Stimulated activated CD4-positive, alpha-beta T cell treated with anti-CD3 and anti-CD28 coated beads, Interleukin-15, amount 100 ng/mL, for 48 hours (primary cell): ENCODE measurements at places on chromosomes 6 and 20.

DNA sequence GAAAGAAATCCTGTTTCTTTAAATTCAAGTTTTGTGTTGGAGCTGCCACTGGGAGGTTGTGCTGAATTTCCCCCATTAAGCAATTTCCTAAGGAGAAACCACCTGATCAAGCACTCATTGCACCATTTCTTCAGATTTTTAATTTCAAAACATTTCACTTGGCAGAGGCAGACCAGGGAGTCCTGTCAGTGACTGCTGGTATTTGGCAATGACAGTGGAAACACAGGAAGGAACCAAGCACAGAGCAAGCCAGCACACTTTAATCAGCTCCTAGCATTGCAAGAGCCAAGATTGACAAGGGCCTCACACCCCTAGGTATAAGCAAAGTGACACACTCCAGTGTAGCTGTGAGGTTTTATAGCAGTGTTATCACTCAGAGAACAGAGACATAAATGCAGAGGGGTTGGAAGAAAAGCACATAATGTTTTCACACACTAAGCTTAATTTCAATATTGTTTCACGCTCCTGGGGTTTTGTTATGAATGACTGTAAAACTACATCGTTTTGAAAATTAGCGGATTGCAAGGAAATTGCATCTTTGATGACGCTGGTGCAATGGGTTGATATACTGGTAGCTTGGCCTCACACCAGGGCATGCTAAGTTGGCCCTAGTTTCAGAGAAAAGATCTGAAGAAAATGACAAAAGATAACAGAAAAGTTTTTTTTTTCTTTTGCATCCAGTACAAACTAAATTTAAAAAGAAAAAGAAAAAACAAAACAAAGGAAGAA lies 768.4 kb downstream of the TFAP2A start:
- no peak for DNase-seq

GRCh38 chr20:43460172-43460829 lies 2.6 kb downstream of the SRSF6 start:
- no peak for DNase-seq

DNA sequence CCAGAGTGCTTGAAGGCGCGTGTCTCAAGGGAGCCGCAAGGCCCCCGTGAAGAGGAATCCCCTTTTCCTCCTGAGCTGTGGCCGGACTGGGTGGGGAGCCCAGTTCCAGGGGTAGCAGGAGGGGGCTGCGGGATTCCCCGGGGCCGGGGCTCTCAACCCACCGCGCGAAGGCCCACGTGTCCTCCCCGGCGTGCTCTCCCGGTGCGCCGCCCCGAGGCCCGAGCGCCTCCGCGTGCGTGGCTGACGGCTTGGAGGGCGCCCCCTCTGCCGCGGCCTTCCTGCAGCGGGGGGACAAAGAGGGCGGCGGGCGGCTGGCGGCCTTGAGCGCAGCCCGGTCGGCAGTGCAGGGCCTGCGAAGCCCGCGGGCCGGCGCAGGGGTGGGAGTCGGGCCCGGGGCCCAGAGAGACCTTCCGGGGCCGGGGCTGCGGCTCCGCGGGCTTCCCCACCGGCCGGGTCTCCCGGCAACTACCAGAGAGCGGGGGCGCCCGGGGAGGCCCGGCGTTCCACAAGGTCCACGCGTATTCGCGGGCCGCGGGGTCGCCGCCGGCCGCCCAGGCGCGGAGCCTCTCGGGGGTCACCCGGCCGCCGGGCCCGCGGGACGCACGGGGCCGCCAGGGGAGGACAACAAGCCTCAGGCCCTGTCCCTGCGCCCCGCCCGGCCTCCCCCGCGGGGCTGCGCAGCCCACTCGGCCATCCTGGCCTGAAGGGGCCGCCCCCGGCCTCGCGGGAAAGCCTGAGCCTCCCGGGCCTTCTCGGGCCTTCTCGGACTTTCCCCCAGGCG lies at the start of gene FAM217A:
FAM217A (minus strand) TSS at position 447 of the 781 bp plus-strand sequence. CDS start 1,723 bp downstream, outside the sequence.
- DNase-seq: no peak

DNA sequence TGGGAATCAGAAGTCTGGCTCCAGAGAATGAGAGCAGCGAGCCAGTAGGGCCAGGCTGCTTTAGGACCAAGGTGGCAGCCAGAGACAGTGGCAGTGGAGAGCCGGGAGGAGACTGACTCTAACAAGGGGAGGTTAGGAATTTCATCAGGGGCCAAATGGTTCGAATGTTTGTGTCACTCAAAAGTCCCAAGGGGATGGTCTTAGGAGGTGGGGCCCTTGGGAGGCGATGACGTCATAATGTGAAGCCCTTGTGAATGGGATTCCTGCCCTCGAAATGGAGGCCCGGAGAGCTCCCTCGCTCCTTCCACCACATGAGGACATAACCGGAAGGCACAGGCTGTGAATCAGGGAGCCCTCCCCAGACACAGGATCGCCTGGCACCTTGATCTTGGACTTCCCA lies 299.7 kb downstream of the QKI start:
- DNase-seq: no peak

- DNase-seq: no peak
Observed at GRCh38 chr20:10415013-10415650, 18.9 kb downstream of the MKKS start.

DNA sequence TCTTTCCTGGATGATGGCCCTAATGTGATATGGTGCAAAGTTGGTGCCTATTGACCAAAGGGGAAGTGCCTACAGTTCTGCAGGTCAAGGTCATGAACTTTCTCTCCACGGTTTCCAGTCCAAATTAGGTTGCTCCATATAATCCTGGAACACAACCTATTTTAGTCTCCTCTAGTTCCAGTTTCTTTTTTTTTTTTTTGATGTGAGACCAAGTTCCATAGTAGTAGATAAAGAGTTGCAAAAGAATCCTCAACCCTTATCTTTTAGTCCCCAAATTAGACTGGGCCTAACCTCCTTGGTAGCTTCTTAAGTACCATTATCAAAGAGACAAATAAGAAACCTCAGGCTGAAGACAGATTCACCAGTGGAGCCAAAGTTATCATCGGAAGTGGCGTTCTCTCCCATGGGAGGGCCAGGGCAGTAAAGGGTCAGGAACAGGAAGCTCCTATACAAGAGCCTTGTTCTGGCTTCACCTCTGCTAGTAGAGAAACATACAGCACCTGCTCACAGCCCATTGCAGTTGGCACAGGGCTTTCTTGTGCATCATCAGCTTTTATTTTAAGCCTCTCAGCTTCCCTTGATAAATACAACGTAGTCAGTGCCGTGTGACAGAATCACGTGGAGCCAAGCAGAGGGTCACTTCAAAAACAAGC lies 132.2 kb upstream of the RREB1 start:
- no peak for DNase-seq

GRCh38 chr6:143204045-143204444 lies 143.4 kb downstream of the AIG1 start:
- DNase-seq: no peak

DNA sequence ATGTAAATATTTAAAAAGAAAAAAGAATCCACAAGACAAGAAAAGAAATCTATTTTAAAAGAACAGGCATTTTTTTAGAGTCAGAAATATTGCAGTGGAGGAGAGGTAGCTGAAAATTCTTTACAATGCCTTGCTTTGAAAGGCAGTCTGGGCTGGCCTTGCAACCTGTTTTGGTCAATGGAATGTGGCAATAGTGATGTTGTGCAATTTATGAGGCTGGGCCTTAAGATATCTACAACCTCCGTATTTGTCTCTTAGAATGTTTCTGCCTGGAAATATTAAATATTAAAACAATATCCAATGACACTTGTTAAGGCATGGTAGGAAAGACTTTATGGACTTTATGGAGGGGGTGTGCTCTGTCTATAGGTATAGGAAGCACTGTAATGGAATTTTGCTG lies 14.8 kb upstream of the SCGN start:
- no peak for DNase-seq

DNA sequence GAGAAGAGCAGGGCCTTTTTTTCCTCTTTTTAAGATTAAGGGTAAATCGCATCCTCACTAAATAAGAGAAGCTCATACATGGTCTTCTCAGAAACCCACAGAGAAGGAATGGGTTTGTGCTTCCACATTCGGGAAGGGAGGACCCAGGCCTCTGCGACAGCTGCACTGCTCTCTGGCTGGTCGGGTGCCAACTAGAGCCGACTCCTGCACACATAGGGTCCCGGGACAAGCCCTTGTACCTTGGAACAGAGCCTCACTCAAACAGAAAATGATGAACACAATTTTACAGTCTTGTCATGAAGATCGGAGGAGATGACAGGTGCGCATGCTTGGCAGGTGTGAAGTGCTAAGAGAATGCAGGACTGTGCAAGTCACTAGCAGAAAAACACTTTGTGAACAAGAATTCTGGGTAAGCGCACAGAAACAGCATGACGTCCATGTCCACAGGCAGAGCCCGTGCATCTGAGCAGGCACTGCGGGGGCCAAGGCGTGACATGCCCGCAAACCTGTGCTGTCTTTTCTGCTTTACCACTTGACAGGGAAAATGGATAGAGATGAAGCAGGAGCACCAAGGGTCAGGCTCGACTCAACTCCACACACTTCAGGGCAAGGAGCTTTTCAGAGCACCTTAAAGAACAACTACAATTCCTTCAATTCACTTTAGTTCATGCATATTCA lies 101.0 kb upstream of the MPC1 start:
- no peak for DNase-seq

DNA sequence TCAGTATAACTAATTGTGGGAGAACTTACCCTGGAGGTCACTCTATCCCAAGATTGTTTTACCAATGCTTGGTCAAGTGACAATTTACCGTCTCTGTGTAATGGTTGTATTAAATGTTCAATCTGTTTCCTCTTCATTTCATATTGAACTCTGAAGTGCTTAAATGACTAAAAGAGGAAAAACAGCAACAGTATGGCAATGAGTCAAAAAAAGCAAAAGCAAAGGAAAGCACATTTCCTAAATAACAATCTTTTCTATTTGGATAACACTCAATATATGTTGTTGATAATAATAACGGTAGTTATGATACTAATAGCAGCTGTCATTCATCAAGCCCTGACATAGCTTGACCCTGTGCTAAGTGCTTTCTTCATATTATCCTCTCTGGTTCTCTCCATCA lies 152.4 kb downstream of the SYNE1 start:
- no peak for DNase-seq

- DNase-seq: no peak
Observed at GRCh38 chr20:17856837-17857605, 111.6 kb downstream of the SNX5 start.
